Activated T-helper 1 cell treated with Interleukin-2 at 50 U/mL for 16 hours (primary cell): ENCODE measurements at places on chromosomes 3 and 15.

DNA sequence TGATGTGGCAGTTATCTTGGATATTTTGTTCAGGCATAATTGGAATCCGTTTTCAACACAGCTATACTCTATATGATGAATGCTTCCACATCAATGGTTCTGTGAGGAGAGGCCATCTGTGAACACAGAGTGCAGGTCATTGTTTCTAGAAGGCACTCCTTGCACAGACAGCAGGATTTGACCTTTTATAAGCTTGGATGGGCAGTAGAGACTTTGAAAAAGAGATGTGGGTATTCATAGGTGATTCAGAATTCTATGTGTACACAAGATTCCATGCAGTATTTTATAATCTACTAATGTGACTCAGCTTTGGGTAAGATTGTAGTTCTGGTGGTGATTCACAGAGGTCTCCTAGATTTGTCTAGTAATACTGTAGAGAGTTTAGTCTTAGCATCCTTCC lies 12.5 kb downstream of the ARPP21 start:
- DNase-seq: no peak

DNA sequence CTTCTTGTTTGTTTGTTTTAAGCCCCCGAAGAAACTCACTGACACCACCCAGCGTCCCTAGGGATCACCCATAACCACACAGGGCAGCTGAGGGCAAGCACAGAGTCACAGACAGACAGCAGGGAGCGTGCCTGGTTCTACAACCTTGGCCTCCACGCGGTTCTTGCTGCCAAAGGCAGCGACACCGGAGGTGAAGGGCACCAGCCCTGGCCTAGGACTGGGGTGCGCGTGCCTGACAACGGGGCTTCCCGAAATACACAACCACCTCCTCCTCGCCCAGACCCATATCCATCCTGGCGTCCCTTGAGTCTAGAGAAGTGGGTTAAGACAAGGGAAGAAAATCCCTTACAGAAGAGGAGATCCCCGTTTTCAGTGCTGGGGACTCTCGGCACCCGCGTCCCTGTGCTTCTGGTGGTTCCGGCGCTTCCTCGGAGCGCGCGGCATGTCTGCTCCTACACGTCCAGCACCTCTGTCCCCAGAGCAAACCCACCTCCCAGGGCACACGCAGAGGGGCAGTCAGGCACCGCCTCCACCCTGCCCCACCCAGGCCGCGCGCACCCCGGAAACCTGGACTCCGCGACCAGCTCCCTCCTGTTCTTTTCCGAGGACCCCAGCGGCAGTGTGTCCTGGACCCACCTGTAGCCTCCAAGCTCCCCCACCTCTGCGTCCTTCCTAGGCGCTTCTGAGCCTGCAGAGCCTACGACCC lies 911 bp downstream of the RFTN1 start:
- DNase-seq: peak; percentile 20

DNA sequence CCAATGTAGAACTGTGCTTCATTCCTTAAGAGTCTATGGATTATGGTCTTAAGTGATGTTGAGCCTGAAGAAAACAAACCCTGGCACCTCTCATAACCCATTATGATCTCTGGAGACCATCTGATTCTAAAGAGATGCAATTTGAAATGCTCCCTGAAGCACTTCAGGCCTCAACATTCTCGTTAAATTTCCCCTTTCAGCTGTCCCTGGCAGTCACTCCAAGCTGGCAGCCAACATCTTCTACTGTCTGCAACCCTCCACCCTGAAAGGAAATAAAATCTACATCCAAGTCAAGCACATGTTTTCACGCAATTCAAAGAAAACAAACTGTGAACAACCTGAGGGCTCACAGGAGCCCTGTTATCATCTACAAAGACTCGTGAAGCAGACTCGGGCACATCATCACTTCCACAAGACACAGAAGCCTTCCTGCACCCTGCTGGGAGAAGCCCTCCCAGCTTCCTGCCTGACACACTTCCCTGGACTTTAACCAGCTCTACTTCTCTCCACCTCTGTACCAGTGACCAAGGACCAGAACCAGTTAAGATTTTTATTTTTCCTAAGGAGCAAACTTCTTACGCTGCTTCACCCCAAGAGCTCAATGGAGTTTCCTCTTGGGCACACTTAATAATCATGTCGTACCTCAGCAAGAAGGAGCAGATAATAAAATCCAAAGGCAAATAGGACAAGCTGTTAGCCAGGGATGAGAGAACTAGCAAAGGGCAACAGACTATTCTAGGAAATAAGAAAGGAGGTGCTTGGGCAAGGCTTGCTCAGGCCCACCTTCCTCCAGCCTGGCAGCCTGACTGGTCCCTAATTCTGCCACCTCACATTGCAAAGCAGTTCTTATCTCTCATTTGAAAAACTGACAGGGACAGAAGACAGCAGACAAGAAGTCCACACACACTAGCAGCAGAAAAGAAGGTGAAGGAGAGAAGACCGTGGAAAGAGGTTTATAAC lies 67.1 kb downstream of the MAGI1 start:
- DNase-seq: no peak

GRCh38 chr3:17800232-17800631 lies 57.8 kb upstream of the TBC1D5 start:
- DNase-seq: no peak

DNA sequence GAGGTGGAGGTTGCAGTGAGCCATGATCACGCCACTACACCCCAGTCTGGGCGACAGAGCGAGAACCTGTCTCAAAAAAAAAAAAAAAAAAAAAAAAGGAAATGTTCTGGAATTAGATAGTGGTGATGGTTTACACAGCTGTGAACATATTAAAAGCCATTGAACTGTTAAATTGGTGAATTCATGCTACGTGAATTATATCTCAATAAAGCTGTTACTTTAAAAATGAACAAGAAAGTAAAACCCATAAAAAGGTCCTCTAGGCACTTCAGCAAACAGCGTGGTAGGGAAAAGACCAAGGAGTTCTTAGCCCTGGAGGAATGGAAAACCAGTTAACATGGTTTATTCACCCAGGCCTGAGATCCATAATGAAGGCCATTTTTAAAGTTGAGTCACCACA lies 180.1 kb downstream of the ATG7 start:
- DNase-seq: no peak

- no peak for DNase-seq
These were observed 195.4 kb downstream of the KLF13 start for GRCh38 chr15:31522028-31522427.

DNA sequence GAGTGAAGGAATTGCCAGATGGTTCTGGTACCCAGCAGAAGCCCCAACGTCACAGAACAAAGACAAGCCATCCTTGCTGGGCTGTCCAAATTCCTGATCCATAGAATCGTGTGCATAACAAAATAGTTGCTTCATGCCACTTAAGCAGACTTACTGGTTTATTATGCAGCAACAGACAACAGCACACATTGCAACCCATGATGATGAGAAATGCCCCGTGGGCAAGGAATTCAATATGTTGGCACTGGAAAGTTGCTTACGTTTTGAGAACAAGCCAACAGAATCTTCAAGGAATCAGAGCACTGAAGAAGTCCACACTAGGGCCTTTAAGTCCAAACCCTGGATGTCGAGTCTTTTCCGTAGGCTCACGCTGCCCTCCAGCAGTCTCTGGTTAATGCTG lies 40.3 kb downstream of the CCR4 start:
- DNase-seq: no peak
